Activated naive CD4-positive, alpha-beta T cell treated with anti-CD3 and anti-CD28 coated beads, Interleukin-2, amount 10 ng/mL, durations not matched to agents 7 days and 5 days (primary cell): ENCODE measurements at places on chromosomes 4 and X.

GRCh38 chr4:176193938-176194337 lies 1.4 kb downstream of the SPATA4 start:
- no peak for DNase-seq

GRCh38 chrX:5250106-5250505 lies 978.6 kb downstream of the NLGN4X start:
- DNase-seq, result no peak

- no peak for DNase-seq
Measured at GRCh38 chr4:53644607-53645006, 53.3 kb upstream of the LNX1 start.

GRCh38 chr4:24781999-24782745 lies 13.2 kb upstream of the SOD3 start:
- DNase-seq, result no peak

GRCh38 chr4:31692399-31692940 lies 972.3 kb downstream of the PCDH7 start:
- DNase-seq, result no peak

- peak; percentile 68 for DNase-seq
Measured at GRCh38 chrX:45806410-45807121, 605.9 kb upstream of the DIPK2B start.

GRCh38 chr4:27181693-27182092 lies 321.1 kb downstream of the STIM2 start:
- no peak for DNase-seq
